Stimulated activated CD4-positive, alpha-beta T cell treated with anti-CD3 and anti-CD28 coated beads, TNF-alpha, amount 100 ng/mL, for 48 hours (primary cell): ENCODE measurements at places on chromosomes 13 and 19.

DNA sequence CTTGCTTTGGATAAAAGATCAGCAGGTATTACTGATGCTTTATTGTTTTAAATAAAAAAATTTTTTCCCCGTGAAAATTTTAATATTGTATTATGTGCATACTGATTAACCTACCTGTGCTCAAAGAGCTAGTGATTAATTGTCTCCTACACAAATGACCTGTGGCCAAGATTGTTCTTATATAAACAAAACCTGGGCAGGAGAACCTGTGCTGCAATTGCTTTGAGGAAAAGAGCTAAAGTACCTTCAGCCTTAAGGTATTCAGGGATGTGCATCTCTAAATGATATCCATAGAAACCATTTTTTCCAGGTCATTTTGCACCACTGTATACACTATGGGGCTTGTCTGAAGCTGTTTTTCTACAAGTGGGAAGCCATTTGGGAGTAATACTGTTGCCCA, 1.2 kb downstream of the FRY start:
- no peak for DNase-seq

DNA sequence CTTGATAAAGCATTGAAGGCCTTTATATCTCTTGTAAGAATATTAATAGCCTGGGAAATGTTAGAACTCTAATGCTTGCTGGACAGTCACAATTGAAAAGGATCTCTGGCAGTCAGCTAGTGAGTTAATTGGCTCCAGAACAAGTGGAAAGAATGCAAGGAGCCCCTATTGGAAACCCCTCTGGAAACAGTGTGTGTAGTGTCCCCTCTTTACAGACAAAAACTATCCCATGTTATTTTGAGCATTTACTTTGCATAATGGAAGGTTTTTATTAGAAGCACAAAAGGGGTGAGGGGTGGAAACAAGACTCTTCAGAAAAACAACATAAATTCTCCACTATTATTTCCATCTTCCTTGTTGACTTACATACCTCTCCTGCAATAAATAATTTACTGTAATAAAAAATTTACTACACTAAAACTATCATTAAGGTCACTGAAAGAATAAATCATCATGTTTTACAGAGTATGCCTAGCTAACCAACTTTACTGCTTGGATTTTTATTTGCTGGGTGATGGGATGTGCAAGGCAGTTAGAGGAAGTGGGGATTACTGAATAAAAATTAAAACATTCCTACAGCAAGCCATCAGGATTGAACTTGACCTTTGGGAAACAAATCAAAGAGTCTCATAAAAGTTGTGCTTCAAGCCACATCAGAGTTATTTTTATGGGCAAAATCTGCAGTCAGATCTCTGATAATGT, 610.4 kb downstream of the TBC1D4 start:
- DNase-seq, result no peak

GRCh38 chr13:112877976-112878955, 90.7 kb upstream of the MCF2L start:
- no peak for DNase-seq

GRCh38 chr19:11088506-11089253, 583 bp upstream of the LDLR start:
- no peak for DNase-seq

DNA sequence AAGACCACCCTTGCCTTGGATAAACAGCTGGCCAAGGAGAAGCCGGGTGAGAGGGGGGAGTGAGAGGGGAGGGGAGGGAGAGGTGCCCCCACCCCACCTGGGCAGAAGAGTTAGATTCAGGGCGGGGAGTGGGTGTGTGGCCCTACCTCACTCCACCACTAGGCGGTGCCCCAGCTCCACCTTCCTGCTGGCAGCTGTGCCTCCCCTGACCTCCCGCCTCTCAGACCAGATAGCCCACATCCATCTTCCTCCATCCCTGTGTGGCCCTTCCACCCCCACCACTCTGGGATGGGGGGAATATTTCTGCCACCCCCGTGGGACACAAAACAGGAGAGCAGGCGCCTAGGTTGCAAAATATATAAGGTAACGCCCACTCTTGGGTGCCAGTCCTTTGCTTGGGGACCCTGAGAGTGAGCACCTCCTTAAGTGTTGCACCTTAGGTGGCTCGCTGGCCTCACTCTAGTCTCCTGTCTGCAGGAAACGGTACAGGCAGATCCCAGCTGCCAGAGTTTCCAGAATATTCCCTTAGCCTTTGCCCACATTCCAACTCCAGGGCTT, 13.8 kb upstream of the EHD2 start:
- no peak for DNase-seq

DNA sequence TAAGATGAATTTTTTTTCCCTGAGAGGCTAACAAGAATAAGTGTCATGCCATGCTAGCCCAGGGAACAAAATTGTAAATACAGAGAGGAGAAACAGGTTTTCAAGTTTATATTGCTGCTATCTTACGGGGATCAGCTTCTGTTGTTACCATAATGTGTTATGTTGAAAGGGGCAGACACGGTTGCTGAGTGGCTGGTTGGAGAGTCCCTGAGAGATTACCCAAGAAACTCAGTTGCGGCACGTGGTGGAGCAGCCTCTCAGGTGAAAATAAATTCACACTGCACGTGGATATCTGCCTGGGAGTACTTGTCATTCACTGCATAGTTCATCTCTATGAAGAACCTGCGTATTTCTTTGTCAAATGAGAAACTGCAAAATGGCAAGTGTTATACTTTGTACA, 293.6 kb downstream of the TDRD3 start:
- no peak for DNase-seq

- DNase-seq, result peak; percentile 59
These were observed at the start of gene TRPM4 for GRCh38 chr19:49157445-49158224. Gene TRPM4 (plus strand): TSS chr19:49157792. CDS start chr19:49157867, 75 bp downstream.

GRCh38 chr19:31568724-31569123, 219.5 kb upstream of the TSHZ3 start:
- DNase-seq, result no peak

DNA sequence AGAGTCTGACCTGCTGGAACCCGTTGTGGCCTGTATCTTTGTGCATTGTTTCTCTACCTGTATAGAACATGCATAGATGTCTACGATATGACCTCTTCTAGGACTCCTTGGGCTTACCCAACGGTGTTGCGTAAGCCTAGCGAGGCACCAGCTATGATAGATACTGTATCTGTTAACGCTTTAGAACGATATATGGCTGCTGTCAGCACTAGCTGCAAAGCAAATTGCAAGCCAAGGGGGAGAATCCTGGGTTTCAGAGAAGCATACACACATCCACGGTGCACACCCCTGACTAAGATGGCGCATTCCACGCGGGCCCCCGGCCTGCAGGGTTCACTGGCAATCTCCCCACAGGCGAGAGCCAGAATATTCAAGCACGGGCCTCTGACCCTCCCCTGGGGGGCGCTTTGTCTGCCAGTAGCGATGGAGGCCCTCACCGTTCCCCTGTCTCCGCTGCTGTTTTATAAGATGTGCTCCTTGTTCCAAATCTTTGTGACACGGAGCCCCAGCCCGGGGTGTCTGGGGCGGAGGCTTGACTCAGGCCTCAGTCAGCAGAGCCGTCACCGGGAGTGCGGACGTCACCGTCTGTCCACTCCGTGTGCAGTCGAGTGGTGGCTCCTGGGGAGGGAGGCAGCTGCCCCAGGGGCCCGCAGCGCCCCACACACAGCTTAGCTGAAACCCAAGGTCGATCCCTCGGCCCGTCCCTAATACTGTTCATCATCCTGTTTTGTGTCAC, 12.9 kb upstream of the RPS15 start:
- DNase-seq, result no peak

DNA sequence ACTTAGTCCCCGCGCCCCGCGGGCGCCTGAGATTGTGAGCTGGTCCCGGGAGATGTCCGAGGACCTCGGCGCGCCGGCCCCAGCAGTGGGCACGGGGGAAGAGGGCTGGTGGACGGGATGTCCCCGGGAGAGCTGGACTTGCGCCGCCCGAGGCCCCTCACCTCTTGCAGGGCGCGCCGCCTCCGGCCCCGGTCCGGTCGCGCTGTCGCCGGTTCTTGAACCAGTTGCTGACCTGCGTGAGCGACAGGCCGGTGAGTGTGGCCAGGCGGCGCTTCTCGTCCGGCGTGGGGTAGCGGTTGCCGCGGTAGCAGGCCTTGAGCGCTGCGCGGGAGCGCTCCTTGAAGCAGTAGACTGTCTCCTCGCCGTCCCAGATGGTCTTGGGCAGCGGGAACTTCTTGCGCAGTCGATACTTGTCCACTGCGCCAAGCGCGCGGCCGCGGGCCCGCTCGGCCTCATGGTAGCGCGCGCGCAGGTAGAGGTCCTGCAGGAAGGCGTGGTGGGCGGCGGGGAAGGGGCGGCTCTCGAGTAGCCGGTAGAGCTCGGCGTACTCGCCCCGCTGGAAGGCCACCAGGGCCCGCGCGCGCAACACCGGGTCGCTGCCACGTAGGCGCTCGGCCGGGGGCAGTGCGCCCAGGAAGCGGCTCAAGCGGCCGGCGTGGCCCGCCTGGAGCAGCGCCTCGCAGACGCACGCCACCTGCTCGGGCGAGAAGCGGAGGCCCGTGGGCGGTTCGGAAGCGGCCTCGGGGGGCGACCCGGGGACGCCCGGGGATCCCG, 984 bp downstream of the SIX5 start:
- DNase-seq, result no peak

DNA sequence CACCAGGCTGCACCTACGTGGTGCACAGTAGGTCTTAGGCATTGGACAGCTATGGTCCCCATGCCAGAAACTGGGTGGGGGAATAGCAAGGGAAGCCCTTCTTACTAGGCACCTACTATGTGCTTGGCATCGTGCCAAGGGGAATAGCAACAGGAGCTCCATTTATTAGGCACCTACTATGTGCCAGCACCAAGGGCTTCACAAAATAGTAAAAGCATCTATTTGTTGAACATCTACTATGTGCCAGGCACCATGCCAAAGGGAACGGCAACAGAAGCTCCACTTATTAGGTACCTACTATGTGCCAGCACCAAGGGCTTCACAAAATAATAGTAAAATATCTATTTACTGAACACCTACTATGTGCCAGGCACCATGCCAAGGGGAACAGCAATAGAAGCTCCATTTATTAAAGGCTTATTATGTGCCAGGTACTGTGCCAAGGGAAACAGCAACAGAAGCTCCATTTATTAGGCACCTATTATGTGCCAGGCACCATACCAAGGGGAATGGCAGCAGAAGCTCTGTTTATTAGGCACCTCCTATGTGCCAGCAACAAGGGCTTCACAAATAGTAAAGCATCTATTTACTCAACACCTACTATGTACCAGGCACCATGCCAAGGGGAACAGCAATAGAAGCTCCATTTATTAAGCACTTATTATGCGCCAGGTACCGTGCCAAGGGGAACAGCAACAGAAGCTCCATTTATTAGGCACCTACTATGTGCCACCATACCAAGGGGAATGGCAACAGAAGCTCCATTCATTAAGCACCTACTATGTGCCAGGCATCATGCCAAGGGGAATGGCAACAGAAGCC, 108.5 kb downstream of the PTPRS start:
- no peak for DNase-seq

- no peak for DNase-seq
These were observed 7.0 kb downstream of the GPR18 start for GRCh38 chr13:99250982-99251825.

- DNase-seq, result no peak
These were observed 428.6 kb downstream of the RFC3 start for GRCh38 chr13:34246511-34246910.

DNA sequence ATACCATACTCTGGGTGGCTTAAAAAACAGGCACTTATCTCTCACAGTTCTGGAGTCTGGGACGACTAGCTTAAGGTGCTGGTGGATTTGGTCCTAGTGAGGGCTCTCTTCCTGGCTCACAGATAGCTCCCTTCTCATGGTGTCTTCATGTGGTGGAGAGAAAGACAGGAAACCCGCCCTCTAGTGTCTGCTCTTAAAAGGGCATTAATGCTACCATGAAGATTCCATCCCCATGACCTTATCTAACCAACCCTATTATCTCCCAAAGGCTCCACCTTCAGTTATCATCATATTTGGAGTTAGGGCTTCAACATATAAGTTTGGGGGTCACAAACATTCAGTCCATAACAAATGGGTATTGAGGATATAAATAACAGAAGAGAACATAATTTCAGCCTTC, 139.4 kb downstream of the HS6ST3 start:
- DNase-seq, result no peak

DNA sequence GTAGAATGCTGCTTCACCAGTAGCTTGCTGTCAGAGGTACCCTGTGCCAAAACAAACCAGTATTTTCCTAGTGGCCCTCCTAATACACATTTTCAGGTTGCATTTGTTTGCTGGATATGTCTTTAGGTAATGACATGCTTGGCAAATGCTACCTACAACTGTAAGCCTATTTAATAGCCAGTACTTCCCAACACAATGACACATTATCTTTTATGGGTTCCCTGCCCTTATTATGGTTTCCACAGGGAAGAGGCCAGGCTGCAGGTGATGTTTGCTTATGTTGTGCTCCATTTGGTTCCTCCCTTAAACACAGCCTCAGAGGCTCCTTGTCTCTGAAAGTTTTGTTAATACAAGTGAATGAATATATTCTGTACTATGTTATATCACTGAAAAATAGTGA, 24.7 kb downstream of the FRY start:
- DNase-seq, result no peak

DNA sequence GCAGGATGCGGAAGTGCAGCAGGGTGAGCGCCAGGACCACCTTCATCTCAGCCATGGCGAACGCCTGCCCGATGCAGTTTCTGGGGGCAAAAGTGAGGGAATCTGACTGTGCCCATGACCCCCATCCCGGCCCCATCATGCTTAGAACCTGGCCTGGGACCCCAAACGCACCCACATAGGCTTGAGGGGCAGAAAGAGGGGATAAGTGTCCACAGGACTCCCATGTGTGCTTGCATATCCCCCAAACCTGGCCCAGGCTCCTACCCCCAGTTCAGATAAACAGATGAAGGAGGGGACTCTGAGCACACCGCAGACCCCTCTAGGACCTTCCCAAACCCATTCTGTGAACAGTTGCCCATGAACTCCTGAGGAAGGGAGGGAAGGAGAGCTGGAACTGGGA, 16.0 kb upstream of the CYP4F2 start:
- no peak for DNase-seq

- DNase-seq, result no peak
These were observed 17.1 kb downstream of the CHERP start for GRCh38 chr19:16524991-16525734.

- DNase-seq, result no peak
These were observed 21.1 kb upstream of the CCDC97 start for GRCh38 chr19:41288673-41289530.

DNA sequence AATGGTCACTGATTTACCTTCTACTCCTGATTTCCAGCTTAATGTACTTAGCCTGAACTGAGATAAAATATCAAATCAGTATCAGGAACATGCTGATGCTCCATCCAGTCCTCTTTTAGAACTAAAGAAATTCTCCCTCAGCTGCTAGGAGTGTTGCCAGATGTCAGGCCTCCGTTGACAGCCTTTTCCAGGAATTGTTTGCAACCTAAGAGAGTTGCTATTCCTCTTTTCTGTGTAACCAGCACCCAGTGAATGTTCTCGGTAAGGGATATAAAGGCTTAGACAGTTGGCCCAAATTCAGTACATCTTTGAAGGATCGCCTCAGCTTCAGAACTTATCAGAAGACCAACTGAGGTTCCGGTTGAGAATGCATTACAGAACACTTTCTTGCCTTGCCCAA, 559.0 kb downstream of the PCDH17 start:
- no peak for DNase-seq

DNA sequence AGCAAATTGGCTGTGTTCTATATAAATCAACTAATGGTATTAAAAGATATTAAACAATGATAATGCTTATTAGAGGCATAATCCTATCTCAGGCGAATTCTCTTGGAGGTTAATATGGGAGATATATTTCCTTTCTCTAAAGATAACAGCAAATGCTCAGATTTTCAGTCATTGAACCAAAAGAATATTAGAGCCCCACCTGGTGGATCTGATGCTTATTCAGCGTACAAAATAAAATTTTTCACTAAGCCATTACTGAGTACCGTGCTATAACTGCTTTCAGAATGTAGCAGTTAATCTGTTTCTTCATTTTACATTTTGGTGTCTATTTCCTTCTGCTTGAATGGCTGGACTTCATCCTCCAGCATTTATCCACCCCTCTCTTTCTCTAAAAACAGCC, 143.3 kb upstream of the IPO5 start:
- no peak for DNase-seq
